ENCODE measurements at places on chromosomes 16 and 17.

DNA sequence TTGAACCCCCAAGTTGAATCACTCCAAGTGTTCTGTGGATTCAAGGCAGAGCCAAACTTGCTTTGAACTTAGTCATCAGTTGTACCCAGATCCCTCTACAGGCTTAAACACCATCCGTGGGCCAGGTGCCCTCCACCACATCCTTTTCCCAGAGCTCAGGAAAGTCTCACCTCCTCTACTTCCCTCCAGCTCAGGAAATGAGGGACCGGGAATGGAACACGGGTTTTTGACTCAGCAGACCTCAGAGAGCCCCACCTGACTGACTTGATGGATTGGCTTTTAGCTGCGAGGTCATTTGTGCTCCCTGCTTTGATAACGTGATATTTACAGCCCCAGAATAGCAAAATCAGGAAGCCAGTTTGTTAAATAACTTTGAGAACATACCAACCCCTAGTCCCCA, 20.1 kb downstream of the GID4 start:
- no peak for DNase-seq

DNA sequence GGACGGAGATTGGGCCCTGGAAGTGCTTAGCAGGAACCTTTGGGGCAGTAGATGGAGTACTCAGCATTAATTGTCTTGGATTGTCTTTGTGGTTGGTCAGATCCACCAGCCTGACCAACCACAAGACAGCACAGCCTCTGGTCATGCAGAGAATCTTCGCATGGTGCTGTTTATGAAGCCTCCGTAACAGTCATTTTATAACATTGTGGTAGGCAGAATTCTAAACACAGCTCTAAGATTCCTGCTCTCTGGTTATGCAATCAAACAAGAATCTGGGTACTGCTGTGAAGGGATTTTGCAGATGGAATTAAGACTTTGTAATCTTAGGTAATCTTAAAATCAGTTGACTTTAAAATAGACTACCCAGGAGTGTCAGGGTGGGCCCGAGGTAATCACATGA, 312.2 kb upstream of the GOT2 start:
- no peak for DNase-seq

DNA sequence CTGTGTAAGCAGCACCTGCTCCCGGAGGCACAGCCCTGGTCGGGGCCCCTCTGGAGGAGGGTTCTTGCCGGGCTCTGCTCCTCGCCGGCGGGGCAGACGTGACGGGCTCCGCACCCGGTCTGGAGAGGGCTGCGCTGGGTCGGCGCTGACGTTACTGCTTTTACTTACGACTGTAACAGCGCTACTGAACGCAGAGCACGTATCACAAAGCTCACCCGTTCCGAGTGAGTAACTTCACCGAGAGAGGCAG, 1.3 kb upstream of the RAB40C start:
- peak; percentile 69 for DNase-seq

GRCh38 chr16:49594153-49594552, 220.5 kb downstream of the C16orf78 start:
- no peak for DNase-seq

DNA sequence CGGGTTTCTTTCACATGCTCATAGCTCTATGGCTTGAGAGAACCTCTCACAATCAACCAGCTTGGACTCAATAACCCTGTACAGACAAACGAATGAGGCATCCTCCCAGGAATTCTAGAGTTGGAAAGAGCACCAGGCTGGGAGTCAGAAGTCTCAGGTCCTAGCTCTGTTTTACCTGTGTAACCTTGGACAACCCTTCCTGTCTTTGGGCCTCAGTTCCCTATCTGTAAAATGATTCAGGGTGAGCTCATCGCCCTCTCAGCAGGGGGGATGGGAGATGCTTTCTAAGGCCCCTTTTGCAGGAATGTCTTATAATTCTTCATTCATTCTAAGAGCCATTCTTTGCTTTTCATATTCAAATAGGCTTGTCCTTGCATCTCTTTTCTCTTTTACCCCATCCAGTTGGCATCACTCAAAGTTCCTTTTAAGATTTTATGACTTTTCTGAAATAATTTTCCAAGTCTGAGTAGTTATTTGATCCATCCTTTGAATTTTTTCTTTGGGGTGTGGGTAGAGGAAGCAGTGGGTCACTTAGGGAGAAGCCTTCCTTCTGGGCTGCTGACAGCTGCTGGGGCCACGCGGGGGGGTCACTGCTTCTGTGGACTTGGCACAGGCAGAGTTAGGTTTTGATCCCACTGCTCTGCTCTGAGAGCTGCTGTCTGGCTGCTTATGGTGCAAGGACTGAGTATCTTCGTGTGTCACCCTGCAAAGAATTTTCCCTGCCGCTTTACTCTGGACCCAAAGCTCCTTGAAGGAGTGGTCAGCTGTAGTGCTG, 102.7 kb downstream of the UTP18 start:
- DNase-seq, result no peak

- no peak for DNase-seq
Observed at GRCh38 chr17:65185062-65185461, 47.9 kb downstream of the RGS9 start.

DNA sequence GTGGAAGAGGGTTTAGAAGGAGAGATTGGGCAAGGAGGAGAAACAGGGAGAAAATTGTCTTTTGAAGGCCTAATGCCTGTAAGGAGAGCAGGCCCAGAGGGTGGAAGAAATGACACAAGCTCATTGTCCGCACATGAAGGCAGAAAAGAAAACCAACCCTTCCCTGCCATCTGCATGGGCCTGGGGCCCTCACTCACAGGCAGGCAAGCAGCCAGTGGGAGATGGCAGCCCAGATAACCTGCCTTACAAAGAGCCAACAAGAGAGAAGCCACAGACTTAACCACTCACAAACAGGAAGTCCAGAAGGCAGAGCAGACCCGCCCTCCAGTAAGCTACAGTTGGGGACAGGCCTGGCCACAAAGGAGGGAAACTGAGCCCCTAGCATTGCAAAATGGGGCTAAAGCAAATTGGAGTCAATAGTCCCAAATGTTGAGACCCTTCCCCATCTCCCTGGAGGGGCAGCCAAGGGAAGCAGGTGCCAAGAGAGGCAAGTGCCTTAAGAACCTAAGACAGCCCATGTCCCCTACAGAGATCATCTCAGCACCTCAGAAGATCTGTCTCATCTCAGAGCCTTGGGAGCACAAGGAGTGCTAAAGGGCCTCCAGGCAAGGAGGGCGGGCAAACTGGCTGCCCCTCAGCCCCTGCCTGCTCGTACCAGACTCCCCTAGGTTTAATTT, 7.3 kb upstream of the TSPOAP1 start:
- DNase-seq, result peak; percentile 96

DNA sequence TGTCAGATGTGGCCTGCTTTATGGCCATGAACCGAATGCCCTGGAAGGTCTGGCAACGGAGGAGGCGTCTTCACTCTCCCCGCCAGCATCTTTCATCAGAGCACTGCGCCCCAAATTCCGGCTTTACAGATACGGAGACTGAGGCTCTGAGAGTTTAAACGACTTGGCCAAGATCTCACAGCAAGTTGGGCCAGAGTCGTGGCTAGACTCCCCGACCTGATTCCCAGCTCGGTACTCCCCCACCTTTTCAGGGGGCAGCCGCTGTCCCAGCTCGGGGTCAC, 1.7 kb downstream of the NGFR start:
- DNase-seq, result no peak

GRCh38 chr17:77571155-77571981, 387.1 kb upstream of the TNRC6C start:
- peak; percentile 99 for DNase-seq

- peak; percentile 71 for DNase-seq
Observed at GRCh38 chr17:13016881-13017654, 759 bp downstream of the ELAC2 start.

Data from hematopoietic multipotent progenitor cell treated with erythropoietin and hydrocortisone succinate and interleukin-3 and kit ligand, for 8 days (in vitro differentiated cells).